Activated naive CD4-positive, alpha-beta T cell treated with anti-CD3 and anti-CD28 coated beads for 36 hours (primary cell): ENCODE measurements at places on chromosomes 16 and 17. TPM values are rescaled to one million over a fixed set of nuclear protein-coding genes. Genes with fewer than 3 reads are reported as not detected.

CD300C gene
- total RNA-seq, result not detected

- no peak overlapping the region for H3K4me3 ChIP-seq
- H3K4me1 ChIP-seq, result peaks cover 4% of the 10 kb centered on the region
These were observed 85.3 kb downstream of the RAB11FIP4 start for GRCh38 chr17:31476525-31477416.

VTN gene
- total RNA-seq, result not detected

GRCh38 chr16:10250137-10250828 is 68.1 kb upstream of the GRIN2A start:
- no peak for DNase-seq
- no peak overlapping the region for H3K27ac ChIP-seq
- no peak overlapping the region for H3K4me3 ChIP-seq
- no peaks in the 10 kb centered on the region for H3K36me3 ChIP-seq
- H3K27me3 ChIP-seq, result no peaks in the 10 kb centered on the region
